ENCODE measurements at places on chromosomes 16 and 17.

GRCh38 chr16:50167556-50167955 is 14.4 kb downstream of the TENT4B start:
- no peak for DNase-seq

DNA sequence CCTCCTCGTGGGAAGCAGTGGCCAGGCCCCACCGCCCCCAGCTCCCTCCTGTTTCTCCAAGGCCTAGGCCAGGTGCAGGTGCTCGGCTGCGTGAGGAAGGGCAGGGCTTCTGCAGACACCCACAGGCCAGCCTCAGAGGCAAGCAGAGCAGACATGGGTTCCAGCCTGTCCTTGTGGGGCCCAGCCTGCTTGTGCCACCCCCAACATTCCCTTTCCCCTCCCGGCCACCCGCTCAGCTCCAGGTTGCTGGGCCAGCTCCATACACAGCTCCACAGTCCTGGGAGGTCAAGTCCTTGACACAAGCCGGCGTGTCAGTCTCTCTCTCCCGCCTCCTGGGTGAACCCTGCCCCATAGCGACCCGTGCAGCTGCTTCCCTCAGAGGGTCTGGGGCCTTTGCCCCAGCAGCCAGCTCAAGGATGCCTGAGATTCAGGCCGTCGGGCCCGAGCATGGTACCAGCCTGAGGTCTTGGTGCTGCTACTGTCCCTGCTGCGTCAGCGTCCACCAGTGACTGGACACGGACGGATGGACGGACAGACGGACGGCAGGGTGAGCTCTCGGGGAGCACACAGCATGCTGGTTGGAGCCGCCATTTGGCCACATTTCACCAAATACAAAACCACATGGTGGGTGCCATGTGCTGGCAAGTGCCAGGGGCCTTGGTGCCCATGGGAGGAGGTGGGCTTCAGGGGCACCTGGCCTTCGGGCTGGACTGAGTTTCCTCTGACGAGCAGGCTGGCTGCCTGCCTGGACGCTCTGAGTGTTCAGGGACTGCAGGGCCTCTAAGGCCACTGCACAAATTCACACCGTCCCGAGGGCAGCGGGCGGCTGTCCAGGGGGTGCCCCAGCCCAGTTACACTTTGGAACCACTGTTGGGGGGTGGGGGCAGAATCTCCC is 8.0 kb downstream of the SECTM1 start:
- DNase-seq, result no peak

GRCh38 chr16:66204756-66205155 is 161.7 kb upstream of the CDH5 start:
- DNase-seq, result no peak

DNA sequence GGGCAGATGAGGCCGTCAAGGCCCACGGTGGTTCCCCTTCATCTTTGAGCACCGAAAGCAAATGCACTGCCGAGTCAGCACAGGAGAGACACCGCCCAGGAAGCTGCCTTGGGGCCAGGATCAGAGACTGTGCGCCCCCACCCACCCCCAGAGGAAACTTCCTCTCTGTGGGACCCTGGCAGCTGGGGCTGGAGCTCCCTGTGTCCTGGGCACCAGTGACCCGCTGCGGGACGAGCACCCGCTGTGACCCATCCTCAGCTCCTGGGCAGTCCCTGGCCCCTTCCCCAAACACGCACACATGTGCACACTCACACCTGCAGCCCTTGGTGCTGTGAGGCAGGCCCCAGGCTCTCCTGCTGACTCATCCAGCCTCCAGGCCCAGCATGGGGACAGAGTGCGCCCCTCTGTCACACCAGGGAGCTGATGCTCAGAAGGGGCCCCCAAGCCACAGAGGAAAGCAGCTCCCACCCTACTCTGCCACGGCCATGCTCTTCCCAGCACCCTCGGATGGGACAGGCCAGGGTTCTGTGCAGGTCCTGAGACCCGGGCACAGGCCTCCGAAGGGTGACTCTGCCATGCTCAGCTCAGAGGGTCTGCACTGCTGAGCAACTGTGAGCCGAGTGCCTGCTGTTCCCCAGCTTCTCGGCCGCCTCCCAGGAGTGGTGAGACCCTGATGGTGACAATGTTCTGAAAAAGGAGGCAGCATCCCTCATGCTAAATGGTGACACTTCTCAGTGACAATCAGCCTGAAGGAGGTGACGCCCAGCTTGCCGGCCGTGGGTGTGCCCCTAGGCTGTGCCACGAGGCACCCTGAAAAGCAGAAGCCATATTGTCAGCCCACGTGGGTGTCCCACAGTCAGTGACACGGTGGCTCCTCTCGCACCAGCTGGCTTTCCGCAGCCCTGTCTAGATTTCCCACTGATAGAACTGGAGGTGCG is 3.6 kb downstream of the PIEZO1 start:
- DNase-seq, result peak; percentile 57

DNA sequence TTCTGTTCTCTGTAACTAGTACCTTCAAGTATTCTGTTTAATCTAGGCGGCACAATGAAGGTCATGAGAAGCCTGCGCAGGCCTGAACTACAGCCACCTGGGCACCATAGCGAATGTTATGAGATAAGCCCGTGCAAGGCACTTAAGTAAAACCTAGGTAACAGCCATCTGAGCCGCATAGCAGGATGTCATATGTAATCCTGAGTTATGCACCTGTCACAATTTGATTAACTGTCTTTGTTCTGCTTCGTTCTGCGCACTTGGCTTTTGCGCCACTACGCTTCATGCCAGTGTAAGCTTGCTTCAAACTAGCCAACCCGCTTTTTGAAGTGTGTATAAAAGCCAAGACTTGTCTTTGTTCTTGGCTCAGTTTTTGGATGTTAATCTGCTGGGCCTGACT is 449.8 kb downstream of the KCNJ18 start:
- no peak for DNase-seq

Data from islet precursor cell (in vitro differentiated cells).